AG10803 (cell line): ENCODE measurements at places on chromosomes 2 and 18.

GRCh38 chr2:18777250-18777812 is 188.0 kb upstream of the NT5C1B start:
- DNase-seq = no peak

DNA sequence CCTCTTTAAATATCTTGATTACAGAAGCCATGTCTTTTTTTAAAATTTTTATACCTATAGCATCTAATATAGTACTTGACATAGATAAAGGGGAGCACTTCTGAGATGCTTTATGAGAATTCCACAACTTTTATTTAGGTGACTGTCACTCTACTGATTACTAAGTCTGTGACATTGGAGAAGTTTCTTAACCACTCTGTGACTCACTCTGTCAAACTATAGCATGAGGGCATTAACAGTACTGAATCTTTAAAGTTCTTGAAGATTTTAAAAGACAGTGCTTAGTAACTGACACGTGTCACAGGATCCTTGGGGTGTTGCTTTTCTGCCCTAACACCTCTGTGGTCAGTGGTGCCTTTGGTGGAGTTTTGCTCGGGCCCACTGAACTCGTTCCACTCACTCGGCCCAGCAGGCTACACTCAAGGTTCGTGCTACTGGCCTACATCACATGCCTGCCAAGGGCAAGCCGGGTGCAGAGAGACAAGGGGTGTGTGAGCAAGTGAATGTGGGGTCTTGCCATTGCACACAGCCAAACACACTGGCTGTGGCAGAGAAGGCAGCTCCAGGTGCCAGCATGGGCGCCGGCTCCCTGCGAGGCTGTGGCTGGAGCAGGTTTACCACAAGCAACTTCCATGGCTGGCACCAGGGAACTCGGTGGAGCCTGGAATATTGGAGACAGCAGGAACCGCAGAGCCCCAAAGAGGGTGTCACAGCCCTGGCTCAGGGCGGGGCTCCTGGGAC is 734.0 kb upstream of the CDH7 start:
- no peak for DNase-seq

DNA sequence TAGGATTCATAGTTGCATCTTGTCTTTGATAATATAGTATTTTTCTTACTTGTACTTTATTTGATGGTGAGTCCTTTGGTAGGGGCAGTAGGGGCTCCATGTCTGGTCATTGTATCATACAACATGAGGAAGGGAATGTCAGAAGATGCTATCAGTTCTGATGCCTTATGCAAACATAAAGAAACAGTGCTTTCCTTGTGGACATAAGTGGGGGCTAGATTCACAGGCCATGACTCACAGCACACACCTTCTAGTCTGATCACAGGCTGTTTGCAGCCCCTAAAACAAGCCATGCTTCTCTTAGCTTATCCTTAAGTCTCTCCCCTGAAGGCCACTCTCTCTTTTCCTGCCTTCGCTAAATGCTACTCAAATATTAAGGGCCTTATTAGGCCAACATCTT is 10.7 kb upstream of the SLC14A1 start:
- no peak for DNase-seq

- no peak for DNase-seq
Measured at GRCh38 chr2:118878531-118879149, 31.2 kb upstream of the EN1 start.

DNA sequence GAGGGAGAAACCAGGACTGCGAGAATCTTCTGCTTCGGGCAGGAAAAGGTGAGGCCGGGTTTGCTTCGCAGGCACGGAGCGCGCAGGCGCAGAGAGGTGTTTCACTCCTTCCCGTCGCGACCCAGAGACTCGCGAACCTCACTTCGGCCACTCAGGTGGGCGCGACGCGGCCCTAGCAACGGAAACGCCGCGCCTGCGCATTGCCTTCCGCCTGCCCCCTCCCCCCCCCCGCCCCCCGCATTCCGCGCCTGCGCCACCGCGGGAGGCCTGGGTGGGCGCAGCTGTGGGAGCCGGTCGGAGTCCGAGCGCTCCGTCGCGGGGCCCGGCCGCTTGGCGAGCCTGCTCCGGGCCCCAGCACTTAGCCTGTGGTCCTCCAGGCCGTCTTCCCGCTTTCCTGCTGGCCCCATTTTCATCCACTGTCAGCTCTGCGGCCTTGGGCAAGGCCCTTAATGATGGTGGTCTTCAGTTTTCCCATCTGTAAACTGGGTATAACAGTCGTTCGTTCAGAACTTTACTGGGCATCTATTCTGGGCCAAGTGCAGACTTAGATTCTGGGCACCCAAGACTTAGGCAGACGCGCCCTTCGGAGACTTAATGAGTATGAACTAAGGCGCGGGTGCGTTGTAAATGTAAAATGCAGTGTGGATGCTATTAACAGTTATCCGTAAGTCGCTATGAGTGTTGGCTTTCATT is 62.1 kb upstream of the ACKR3 start:
- DNase-seq = peak; percentile 12

DNA sequence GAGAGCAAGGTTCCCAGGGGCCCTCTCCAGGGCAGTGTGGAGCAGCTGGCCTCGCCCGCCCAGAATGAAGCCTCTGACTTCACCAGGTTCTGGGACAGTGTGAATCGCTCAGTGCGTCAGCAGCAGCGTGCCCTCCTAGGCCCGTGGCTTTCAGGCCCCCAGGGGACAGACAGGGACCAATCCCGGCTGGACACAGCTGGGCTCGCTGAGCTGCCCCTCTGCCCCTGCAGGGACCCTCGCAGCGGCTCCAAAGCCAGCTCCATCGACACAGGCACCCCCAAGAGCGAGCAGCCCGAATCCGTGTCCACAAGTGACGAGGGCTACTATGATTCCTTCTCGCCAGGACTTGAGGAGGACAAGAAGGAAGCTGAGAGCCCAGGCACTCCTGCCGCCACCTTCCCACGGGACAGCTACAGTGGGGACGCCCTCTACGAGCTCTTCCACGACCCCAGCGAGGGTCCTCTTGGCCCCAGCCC is 7.6 kb downstream of the AMER3 start:
- no peak for DNase-seq

- no peak for DNase-seq
Measured at GRCh38 chr2:54456362-54456611, 160 bp downstream of the SPTBN1 start.

- no peak for DNase-seq
Measured at GRCh38 chr18:32550963-32551362, 80.3 kb upstream of the GAREM1 start.

GRCh38 chr2:62505109-62505749 is 766 bp downstream of the TMEM17 start:
- peak; percentile 29 for DNase-seq

- DNase-seq = no peak
Measured at GRCh38 chr2:217149087-217149660, 289.3 kb upstream of the TNP1 start.

- DNase-seq = no peak
Measured at GRCh38 chr2:143652692-143653091, 523.5 kb downstream of the ARHGAP15 start.

DNA sequence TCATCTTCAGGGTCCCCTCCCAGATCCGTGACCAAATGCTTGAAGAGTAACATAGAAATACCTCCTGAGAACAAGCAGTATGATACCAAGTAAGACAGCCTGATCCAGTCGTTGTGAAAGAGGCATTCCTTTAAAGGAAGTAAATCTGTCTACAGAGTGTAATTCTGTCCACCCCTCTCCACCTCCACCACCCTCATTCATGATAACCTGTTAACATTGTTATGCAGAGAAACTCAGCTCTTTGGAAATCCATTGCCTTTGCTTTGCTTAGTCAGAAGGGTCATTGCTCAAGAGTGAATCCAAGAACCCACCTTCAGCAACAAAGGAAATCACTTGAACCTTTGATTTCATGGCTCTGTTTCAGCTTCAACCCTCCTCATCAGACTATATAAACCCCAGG is 155.6 kb downstream of the CYP26B1 start:
- peak; percentile 29 for DNase-seq

DNA sequence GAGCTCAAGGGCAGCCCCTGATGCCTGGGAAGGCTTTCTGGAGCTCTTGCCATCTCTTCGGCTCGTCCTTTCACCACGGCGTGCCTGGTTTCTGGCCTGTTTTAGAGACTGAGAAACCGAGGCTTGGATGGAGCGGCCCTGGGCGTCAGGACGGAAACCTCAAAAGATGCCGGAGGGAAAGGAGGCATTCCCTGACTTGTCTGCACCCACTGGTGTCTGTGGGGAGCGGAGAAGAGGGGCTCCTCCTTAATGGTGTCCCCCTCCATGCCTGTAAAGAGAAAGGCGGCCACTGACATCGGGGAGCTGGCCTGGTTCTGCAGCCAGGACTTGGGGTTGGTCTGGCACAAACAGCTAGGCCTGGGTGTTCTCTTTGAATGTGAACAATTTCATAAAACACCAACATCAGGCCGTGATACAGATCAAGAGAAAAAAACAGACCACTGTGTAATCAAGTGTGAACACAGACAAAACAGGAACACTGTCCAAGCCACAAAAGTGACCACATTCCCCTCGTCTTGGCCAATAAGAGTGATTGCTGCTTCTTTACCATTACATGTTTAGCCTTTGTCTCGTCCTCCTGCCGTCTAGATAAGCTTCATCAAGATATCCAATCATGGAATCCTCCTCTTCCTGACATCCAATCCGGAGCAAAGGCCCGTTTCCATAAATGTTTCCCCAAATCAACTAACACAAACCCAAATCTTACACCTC is 633 bp upstream of the ILKAP start:
- DNase-seq = no peak

GRCh38 chr2:147171941-147172340 is 672.9 kb upstream of the ACVR2A start:
- DNase-seq = peak; percentile 81

GRCh38 chr2:11396467-11397445 is 52.3 kb upstream of the ROCK2 start:
- no peak for DNase-seq

DNA sequence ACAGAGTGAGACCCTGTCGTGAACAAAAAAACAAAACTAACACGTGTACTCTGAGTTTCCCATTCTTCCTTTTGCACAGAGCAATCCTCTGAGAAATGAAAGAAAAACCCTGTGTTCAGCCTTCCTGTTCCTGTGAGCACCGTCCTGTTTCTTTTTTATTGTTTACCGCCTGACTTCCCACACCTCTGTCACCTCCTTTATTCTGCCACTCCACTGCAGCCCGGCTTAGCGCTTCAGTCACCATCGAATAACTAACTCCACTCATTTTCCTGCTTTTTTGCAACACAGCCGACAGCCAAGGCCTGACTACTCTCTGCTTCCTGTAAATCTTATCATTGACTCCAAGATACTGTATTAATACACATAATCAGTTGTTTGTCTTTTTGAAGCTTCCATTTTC is 40.9 kb downstream of the TGOLN2 start:
- DNase-seq = no peak

GRCh38 chr2:129721846-129722245 is 257.6 kb upstream of the RAB6C start:
- DNase-seq = no peak

GRCh38 chr2:37774976-37775907 is 103.8 kb upstream of the CDC42EP3 start:
- peak; percentile 68 for DNase-seq

- DNase-seq = no peak
Measured at GRCh38 chr2:27664154-27664574, 475 bp downstream of the SLC4A1AP start.

GRCh38 chr2:131016826-131017741 is 76.2 kb downstream of the FAM168B start:
- DNase-seq = peak; percentile 31

DNA sequence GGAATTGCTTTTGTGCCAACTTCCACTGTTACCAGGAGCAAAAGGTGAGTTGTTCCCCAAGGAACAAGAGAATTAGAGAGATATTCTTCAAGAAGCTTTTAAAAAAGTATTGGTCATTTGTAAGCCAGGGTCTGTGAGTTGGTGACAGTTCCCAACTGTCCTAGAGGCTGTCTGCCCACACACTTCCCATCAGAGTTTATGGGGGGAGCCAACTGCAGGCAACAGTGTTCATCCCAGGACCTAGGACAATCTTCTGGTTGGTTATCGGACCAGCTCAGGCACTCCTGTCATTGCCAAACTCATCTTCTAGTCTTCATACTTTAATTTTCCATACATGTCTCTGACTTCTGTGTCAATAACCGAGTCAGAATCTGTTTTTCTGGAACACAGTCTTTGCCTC is 47.5 kb upstream of the SLC8A1 start:
- DNase-seq = no peak

DNA sequence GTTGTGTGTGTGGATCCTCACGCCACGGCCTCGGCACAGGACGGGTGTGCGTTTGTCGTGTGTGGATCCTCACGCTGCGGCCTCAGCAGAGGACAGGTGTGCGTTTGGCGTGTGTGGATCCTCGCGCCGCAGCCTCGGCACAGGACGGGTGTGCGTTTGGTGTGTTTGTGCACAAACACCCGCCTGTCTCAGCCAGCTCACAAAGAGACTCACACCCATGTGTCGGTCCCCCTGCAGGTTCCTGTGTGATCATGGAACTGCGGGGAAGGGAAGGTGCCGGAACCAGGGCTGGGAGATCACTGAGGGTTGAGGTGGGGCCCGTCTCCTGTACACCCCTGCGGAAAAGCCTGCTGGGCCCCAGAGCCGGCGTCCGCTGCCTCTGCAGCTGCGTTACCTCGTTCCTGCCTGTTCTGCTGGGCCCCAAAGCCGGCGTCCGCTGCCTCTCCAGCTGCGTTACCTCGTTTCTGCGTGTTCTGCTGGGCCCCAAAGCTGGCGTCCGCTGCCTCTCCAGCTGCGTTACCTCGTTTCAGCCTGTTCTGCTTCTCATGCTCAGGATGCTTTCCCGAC is 53.6 kb downstream of the CTDP1 start:
- no peak for DNase-seq

DNA sequence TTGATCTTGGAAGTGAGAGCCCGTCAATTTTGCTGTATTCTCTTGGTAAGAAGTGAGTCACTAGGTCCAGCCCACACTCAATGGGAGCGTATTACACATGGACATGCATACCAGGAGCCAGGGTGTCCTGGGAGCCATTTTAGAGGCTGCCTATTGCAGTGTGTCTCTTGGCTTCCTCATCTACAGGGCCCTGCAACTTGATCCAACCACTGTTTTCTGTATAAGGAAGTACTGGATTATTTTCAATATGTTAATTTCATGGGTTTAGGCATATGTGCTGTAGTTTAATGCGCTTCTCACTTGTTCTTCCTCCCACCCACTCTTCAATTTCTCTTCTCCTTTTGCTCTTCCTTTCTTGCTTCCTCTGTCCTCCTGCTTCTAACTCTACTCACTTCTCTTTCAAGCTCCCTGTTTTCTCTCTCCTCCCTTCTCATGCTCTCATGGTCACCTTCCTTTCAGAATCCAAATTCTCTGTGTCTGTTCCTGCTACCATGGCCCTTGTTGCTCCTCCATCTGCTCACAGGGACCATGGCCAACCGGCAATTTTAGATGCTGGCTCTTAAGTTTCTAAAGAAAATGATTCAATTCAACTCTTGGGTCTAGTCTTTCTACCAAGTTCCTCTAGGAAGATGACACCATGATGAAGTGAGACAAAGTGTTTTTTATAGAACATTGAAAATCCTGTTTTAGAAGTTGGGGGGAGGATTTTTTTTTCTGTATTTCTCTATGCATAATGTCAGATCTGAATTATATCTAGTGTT is 152.0 kb upstream of the ZEB2 start:
- peak; percentile 3 for DNase-seq

DNA sequence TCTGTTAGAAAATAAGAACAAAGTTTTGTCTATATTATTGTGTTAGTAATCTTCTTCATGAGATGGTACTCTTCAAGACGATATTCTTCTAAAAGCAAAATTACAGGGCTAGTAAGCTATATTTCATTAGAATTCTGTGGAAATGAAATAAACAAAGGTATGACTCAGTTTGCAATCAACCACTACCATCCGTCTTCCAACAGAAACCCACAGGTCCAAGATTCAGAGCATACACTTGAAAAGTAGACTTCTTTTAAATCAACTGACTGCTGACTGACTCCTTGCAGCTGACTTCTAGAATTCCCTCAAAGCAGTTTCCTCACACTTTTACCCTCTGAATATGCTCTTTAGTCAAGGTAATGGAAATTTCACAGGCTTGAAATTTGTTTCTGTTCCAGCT is 193.7 kb downstream of the GCA start:
- no peak for DNase-seq
